ENCODE measurements at places on chromosomes 3 and 15. TPM values are rescaled to one million over a fixed set of nuclear protein-coding genes. Genes with fewer than 3 reads are reported as not detected.

The KNG1 gene
- total RNA-seq = not detected

The SCN11A gene
- total RNA-seq = under 0.01 TPM

The ANKRD63 gene
- total RNA-seq = not detected

The DLL4 gene
- 0.66 TPM for total RNA-seq

The CCDC54 gene
- total RNA-seq = not detected

The GNAT1 gene
- total RNA-seq = not detected

The GOLGA8J gene
- total RNA-seq = 0.11 TPM

The PATL2 gene
- 0.62 TPM for total RNA-seq

The TTLL13 gene
- not detected for total RNA-seq

The GOLGA8T gene
- not detected for total RNA-seq

The CTDSPL gene
- 38.2 TPM for total RNA-seq

The SLC28A1 gene
- total RNA-seq = 0.12 TPM

The PLXND1 gene
- 56.2 TPM for total RNA-seq

The TMPRSS7 gene
- 0.11 TPM for total RNA-seq

The UROC1 gene
- not detected for total RNA-seq

The CHRM5 gene
- 0.75 TPM for total RNA-seq

The CATSPER2 gene
- 2.1 TPM for total RNA-seq

The CCDC9B gene
- 46.2 TPM for total RNA-seq

The MAPKAPK3 gene
- total RNA-seq = 15.6 TPM

The TF gene
- total RNA-seq = under 0.01 TPM

The EXD1 gene
- 0.11 TPM for total RNA-seq

The PDE8A gene
- 26.7 TPM for total RNA-seq

The C3orf85 gene
- total RNA-seq = not detected

The GUCA1C gene
- not detected for total RNA-seq

The TMEM212 gene
- not detected for total RNA-seq

The CEMIP gene
- total RNA-seq = 14.6 TPM

The PLAAT1 gene
- total RNA-seq = 0.66 TPM

The CPEB1 gene
- 35.2 TPM for total RNA-seq

The BOC gene
- total RNA-seq = 16.6 TPM

The MOBP gene
- total RNA-seq = under 0.01 TPM

The LIPC gene
- total RNA-seq = 0.37 TPM

The ACSBG1 gene
- total RNA-seq = 0.25 TPM

The DUOX1 gene
- not detected for total RNA-seq

The SLC9C1 gene
- total RNA-seq = 0.12 TPM

The TRIM42 gene
- not detected for total RNA-seq

The DUOXA2 gene
- not detected for total RNA-seq

The DPPA4 gene
- not detected for total RNA-seq

The ARGFX gene
- total RNA-seq = not detected

The MESP2 gene
- 0.75 TPM for total RNA-seq

The TLE3 gene
- 26.6 TPM for total RNA-seq

The KCNH8 gene
- under 0.01 TPM for total RNA-seq

The EPHA3 gene
- 1.9 TPM for total RNA-seq

The CADPS gene
- total RNA-seq = 11.9 TPM

The SLC28A2 gene
- total RNA-seq = not detected

The HGD gene
- total RNA-seq = not detected

The DCLK3 gene
- total RNA-seq = under 0.01 TPM

The P2RY14 gene
- total RNA-seq = not detected

All from uterine smooth muscle cell (primary cell).